ENCODE measurements at places on chromosomes 4 and X. TPM values are rescaled to one million over a fixed set of nuclear protein-coding genes. Genes with fewer than 3 reads are reported as not detected.

DNA sequence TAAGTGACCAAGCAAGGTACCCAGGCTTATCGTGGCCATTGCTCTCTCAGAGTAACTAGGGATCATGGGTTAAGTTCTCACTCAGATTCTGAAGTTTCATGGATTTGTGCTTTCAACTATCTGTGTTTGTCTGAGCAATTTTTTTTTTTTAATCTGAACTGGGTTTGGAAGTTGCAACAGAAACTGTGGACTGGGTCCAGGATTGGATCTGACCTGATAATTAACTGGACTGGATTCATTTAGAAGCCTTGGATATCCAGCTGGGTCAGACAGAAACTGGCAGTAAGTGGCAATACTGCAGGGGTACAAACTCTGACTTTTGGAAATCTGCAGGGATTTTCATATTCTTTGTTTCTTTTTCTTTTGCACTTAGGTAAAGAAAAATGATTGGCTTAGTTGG lies 38.7 kb upstream of the FGF2 start:
- DNase-seq, result no peak
- H3K36me3 ChIP-seq, result no peaks in the 10 kb centered on the region
- H3K27me3 ChIP-seq, result no peaks in the 10 kb centered on the region
- no peak overlapping the region for H3K27ac ChIP-seq
- no peak overlapping the region for H3K4me3 ChIP-seq

DNA sequence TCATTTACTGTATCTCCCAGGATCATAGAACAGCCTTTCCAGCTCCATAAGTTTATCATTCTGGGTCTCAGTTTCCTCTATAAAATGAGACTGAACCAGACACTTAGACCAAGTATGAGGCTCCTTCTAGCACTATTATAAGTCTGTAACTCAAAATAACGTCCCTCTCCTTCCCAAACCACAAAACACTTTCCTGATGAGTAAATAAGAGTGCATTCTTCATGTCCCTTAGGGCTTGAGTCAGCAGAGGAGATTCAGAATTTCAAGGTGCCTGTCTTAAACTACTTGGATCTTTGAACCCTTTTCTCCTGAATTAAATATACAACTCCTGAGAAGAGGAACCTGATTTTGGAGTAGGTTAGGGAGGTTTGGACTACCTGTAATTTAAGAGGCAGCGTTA lies 62.6 kb downstream of the GLRA2 start:
- H3K27me3 ChIP-seq, result no peaks in the 10 kb centered on the region
- no peak overlapping the region for H3K4me3 ChIP-seq
- no peak overlapping the region for H3K27ac ChIP-seq
- no peak for DNase-seq
- H3K4me1 ChIP-seq, result no peaks in the 10 kb centered on the region

GRCh38 chr4:77375866-77376607 lies 219.0 kb downstream of the CCNG2 start:
- H3K4me3 ChIP-seq, result no peak overlapping the region
- H3K27me3 ChIP-seq, result no peaks in the 10 kb centered on the region
- no peaks in the 10 kb centered on the region for H3K36me3 ChIP-seq
- DNase-seq, result no peak
- H3K27ac ChIP-seq, result no peak overlapping the region

- H3K27me3 ChIP-seq, result no peaks in the 10 kb centered on the region
- DNase-seq, result no peak
- no peaks in the 10 kb centered on the region for H3K36me3 ChIP-seq
- no peak overlapping the region for H3K4me3 ChIP-seq
- H3K27ac ChIP-seq, result no peak overlapping the region
Observed at GRCh38 chrX:13661735-13662288, 8.9 kb downstream of the TCEANC start.

DNA sequence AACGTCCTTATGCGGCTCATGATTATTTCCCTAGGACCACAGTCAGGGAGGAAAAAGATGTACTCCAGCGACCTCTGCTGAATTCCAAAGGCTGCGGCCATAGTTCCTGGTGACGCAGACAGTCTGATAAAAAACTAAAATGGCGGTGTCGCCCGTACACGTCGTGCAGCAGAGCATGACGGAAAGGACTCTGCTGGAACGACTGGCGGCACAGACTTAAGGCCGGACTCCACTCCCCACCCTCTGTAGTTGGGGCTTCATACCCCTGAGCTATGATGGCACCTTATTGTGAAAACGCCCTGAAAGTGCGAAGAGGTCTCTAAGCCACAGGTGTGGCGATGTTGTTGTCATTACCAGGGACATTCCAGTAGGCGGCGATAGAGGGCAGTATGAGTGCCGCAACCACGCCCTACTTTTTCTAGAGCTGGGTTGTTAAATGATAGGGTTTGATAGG lies 90.0 kb upstream of the EDA2R start:
- peak; percentile 60 for DNase-seq
- H3K27me3 ChIP-seq, result no peaks in the 10 kb centered on the region
- H3K4me3 ChIP-seq, result peak overlapping the region; percentile 74
- no peaks in the 10 kb centered on the region for H3K4me1 ChIP-seq
- H3K36me3 ChIP-seq, result no peaks in the 10 kb centered on the region
- H3K27ac ChIP-seq, result peak overlapping the region; percentile 77

GRCh38 chr4:188554413-188554812 lies 415.2 kb downstream of the TRIML1 start:
- no peaks in the 10 kb centered on the region for H3K4me1 ChIP-seq
- no peak overlapping the region for H3K4me3 ChIP-seq
- no peak overlapping the region for H3K27ac ChIP-seq
- H3K27me3 ChIP-seq, result no peaks in the 10 kb centered on the region
- no peaks in the 10 kb centered on the region for H3K36me3 ChIP-seq

DNA sequence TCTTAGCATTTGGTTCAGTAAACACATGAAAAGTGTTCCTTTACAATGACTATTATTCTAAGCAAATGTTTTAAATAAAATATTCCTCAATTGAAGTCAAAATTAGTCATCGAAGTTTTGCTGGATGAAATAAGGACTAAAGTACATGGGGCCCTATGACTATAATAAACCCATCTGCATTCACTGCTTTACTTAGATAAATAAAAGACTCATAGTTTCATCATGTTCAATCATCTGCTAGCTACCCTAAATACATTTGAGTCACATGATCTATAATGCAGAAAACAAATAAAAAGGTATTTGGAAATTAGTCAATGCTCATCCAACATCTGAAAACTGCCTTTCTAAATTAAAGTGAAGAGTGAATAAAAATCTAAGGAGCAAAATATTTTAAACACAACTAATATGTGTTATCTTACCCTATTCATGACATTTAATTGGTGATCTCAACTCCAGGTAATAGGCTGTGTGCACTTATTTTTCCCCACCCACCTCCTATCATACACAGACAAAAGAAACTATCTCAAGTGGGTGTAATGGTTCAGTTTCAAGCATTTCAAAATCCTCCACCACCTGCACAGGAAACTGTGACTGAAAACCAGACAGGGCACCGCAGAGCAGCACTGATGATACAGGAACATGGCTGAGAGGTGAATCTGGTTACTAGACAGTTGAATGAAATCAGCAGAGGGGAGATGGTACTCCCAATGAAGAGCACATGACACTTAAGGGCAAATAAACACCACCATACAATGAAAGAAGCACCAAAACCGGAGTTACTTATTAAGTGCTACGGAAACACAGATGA lies 78.6 kb downstream of the CAMK2D start:
- DNase-seq, result no peak
- no peaks in the 10 kb centered on the region for H3K4me1 ChIP-seq
- no peak overlapping the region for H3K27ac ChIP-seq
- H3K27me3 ChIP-seq, result no peaks in the 10 kb centered on the region
- no peak overlapping the region for H3K4me3 ChIP-seq

- H3K27ac ChIP-seq, result no peak overlapping the region
- peaks cover 3% of the 10 kb centered on the region for H3K4me1 ChIP-seq
- H3K4me3 ChIP-seq, result no peak overlapping the region
- no peaks in the 10 kb centered on the region for H3K36me3 ChIP-seq
- DNase-seq, result no peak
- H3K27me3 ChIP-seq, result no peaks in the 10 kb centered on the region
Observed at GRCh38 chr4:17718471-17718870, 63.0 kb downstream of the FAM184B start.

GRCh38 chr4:23819041-23819511 lies 70.8 kb downstream of the PPARGC1A start:
- H3K27me3 ChIP-seq, result no peaks in the 10 kb centered on the region
- H3K4me3 ChIP-seq, result no peak overlapping the region
- DNase-seq, result no peak
- no peaks in the 10 kb centered on the region for H3K4me1 ChIP-seq
- H3K27ac ChIP-seq, result no peak overlapping the region

DNA sequence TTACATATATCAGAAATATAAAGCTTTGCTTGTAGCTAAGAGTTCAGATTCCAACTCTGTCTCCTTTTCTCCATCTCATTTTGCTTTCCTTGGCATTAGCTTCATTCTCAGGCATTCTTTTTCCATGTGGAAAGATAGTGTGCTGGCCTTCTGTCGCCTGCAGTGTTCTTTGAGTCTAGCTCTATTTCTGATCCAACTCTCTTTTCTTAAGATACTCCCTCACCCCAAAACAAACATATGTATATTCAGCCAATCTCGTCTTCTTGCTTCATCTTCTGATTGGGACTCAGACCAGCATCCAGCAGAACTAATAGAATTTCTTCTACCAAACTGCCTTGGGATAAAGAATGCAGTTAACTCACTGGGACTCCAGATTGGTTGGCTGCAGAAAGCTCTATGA lies 532.2 kb downstream of the MID1IP1 start:
- DNase-seq, result no peak
- H3K27me3 ChIP-seq, result no peaks in the 10 kb centered on the region
- H3K27ac ChIP-seq, result no peak overlapping the region
- no peak overlapping the region for H3K4me3 ChIP-seq
- H3K36me3 ChIP-seq, result no peaks in the 10 kb centered on the region

DNA sequence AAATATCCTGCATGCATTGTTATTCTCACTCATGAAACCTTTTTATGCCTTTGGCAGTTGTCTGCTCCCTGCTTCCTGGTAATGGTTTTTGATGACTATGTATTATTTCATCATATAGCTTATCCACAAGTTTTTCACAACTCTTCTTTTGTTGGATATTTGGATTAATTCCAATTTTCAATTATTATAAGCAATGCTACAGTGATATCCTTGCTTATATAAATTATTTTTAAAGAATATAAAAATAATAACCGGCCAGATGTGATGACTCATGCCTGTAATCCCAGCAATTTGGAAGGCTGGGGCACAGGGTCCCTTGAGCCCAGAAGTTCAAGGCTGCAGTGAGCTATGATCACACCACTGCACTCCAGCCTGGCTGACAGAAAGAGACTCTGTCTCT lies 47.0 kb downstream of the ASIC5 start:
- 0 out of 2 replicates have a peak, but pooled peaks cover 2% of the 10 kb centered on the region for H3K4me1 ChIP-seq
- H3K27ac ChIP-seq, result no peak overlapping the region
- no peaks in the 10 kb centered on the region for H3K27me3 ChIP-seq
- DNase-seq, result no peak
- no peak overlapping the region for H3K4me3 ChIP-seq

DNA sequence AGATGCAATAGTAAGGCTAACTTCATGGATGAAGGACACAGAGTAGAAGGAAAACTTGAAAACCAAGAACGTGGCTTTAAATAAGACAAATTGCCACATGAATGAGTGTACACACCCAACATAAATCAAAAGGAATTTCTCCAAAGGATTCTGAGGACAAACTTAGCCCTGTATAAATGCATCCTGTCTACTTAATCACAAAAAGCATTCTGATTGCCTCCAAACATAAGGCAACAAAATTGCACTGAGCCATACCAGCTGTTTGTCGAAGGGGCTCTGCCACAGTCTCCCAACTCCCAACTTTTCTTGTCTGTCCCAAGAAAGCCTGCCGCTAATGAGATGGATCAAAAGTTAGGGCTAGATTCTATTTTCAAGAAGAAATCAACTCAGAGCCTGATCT lies 194.3 kb downstream of the SOWAHB start:
- no peaks in the 10 kb centered on the region for H3K27me3 ChIP-seq
- peaks cover 9% of the 10 kb centered on the region for H3K4me1 ChIP-seq
- DNase-seq, result no peak
- no peak overlapping the region for H3K27ac ChIP-seq
- H3K4me3 ChIP-seq, result no peak overlapping the region

DNA sequence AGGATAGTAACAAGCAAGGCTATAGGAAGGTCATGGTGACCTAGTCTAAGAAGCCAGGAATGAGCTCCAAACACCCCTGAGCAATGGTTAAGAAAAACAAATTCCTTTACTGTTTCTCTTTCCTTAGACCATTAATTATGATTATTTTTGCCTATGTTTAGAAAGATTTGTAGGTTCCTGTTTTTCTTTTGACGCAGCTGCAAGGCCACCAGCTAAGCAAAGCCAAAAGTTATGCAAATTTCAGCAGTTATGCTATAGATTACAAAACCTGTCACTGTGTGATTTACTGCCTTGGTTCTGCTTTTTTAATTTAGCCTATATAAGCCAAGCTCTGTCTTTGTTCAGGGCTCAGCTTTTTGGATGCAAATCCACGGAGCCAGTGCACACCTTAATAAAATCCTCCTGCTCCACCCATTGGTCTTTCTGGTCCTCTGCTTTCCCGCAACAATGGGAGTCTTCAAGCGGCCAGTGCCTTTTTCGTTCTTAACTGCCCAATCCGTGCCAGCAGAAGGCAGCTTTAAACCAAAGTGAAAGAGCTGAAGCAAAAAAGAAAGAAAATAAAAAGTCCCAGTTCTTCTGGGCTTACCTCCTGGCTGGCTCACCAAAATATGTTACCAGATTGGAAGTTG lies 1.4 kb upstream of the CEP135 start:
- no peaks in the 10 kb centered on the region for H3K36me3 ChIP-seq
- H3K27me3 ChIP-seq, result no peaks in the 10 kb centered on the region
- no peak overlapping the region for H3K27ac ChIP-seq
- H3K4me3 ChIP-seq, result no peak overlapping the region
- H3K4me1 ChIP-seq, result peaks cover 2% of the 10 kb centered on the region

- no peaks in the 10 kb centered on the region for H3K36me3 ChIP-seq
- no peak overlapping the region for H3K27ac ChIP-seq
- H3K4me3 ChIP-seq, result no peak overlapping the region
Observed at GRCh38 chr4:123554801-123555232, 158.2 kb downstream of the SPRY1 start.

DNA sequence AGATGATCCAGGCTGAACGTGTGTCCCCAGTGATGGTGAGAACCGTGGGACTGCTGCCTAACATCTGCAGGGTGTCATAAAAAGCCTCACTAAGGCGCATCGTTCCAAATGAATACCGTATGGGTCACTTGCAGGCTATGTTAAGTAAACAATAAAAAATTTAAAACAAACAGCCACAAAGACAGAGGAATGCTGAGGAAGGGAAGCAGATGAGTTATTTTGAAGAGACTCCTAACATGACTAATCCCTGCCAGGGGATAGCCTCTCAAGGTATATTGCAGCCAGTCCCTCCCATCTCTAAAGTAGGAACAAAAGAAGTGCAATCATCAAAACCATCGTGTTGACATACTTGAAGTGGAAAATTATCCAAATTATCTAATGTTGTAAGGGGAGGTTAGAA lies 83.8 kb downstream of the UNC5C start:
- DNase-seq, result no peak
- H3K27me3 ChIP-seq, result no peaks in the 10 kb centered on the region
- no peak overlapping the region for H3K27ac ChIP-seq
- no peak overlapping the region for H3K4me3 ChIP-seq
- no peaks in the 10 kb centered on the region for H3K36me3 ChIP-seq
- no peaks in the 10 kb centered on the region for H3K4me1 ChIP-seq

- H3K4me1 ChIP-seq, result no peaks in the 10 kb centered on the region
- no peaks in the 10 kb centered on the region for H3K36me3 ChIP-seq
- no peak overlapping the region for H3K27ac ChIP-seq
- H3K4me3 ChIP-seq, result no peak overlapping the region
- no peak for DNase-seq
Observed at GRCh38 chr4:25638221-25638601, 17.4 kb upstream of the SLC34A2 start.

Gene GDI1
- total RNA-seq, result 85.8 TPM

Gene MAGEC2
- not detected for total RNA-seq

Gene GPR143
- total RNA-seq, result 18.5 TPM

Gene FHDC1
- total RNA-seq, result 27.7 TPM

Gene MAGEA2
- total RNA-seq, result not detected

Gene ARL9
- 0.31 TPM for total RNA-seq

Gene HPSE
- total RNA-seq, result 5.0 TPM
